DMS79 treated with DMSO at 0.1 percent for 48 hours (cell line): ENCODE measurements at places on chromosomes 2 and 18.

DNA sequence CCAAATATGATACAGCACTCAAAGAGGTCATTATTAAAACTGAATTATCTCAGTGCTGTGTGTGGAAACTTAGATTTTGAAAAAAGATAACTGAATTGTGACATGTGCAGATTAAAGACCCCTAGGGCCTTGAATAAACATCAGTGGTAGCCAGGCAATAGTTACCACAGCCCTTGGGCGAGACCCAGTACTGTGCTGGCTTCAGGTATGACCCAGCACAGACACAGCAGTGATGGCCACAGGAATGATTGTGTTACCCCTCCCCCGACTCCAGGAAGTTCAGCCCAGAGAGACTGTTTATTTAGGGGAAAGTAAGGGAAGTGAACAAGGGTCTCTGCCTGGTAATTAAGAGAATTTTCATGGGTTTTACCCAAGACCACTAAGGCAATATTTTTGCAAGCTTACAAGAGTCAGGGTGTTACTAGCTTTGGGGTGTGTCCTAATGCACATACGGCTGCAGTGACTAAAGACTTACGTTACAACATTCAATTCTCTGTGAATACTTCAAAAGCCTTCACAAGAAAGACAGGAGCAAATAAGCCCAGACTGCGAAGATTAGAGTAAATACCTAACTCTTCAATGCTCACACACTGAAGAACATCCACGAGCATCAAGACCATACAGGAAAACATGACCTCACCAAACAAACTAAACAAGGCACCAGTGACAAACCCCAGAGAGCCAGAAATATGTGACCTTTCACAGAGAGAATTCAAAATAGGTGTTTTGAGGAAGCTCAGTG is 28.2 kb upstream of the ITGAV start:
- no peak for DNase-seq

DNA sequence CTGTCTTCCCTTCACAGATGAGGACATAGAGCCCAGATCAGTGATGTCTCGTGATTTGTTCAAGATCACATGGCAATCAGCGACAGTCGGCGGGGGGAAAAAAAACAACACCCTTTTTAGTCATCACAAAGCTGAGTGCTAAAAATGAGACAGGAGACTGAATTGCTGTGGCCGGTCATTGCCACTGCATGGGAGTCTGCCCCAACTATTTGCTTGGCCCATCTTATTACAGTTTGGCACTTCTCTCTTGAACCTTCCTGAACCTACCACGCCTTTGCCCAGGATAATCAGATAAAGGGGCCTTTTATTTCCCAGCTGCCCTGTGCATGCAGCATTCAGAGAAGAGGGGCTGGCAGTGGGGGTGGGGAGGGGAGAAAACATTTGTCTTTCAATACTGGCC is 42.7 kb downstream of the SETBP1 start:
- DNase-seq = no peak

GRCh38 chr2:94871226-94872087 is at the start of gene TEKT4:
Gene TEKT4 (plus strand): TSS chr2:94871430. CDS start chr2:94871580, 150 bp downstream.
- peak; percentile 18 for DNase-seq

GRCh38 chr2:54568876-54569321 is 112.8 kb downstream of the SPTBN1 start:
- DNase-seq = no peak

DNA sequence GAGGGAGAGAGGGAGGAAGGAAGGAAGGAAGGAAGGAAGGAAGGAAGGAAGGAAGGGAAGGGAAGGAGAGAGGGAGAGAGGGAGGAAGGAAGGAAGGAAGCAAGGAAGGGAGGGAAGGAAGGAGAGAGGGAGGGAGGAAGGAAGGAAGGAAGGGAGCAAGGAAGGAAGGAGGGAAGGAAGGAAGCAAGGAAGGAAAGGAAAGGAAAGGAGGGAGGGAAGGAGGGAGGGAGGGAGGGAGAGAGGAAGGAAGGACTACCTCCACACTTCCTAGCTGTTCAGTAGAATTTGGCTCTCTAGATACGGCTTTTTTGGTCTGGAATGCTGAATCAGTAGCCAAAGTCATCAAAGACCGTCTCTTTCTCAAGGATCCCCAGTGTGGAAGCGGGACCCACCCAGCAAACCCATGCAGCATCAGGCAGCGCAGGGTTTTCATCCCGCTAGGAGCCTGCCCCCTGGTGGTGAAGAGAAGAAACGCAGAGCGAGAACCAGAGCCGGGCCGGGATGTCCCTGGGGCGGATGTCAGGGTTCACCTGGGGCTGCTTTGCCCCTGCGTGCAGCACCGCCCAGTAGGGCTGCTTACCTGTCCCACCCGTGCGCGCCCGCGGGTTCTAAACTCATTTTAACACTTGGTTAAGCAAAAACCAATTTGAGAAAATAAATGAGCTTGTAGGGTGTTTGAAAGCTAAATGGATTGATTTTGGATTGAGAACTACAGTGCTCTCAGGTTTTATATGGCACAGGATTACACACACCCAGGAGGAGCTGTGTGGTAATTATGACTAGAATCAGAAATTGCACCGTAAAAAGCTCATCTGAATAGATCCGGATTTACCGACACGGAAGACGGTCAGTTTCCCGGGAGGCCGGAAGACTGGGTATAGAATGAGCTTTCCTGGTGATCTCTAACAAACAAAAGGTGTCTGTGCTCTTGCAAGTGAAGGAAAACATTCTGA is 48.1 kb upstream of the ARL4C start:
- DNase-seq = no peak

- DNase-seq = no peak
Measured at GRCh38 chr2:197969391-197969893, 165.0 kb downstream of the PLCL1 start.
